ENCODE measurements at places on chromosomes 3 and 15.

GRCh38 chr3:49591615-49592014 is 37.3 kb downstream of the BSN start:
- DNase-seq: no peak

- no peak for DNase-seq
Measured at GRCh38 chr15:50452927-50453326, 28.7 kb downstream of the USP8 start.

DNA sequence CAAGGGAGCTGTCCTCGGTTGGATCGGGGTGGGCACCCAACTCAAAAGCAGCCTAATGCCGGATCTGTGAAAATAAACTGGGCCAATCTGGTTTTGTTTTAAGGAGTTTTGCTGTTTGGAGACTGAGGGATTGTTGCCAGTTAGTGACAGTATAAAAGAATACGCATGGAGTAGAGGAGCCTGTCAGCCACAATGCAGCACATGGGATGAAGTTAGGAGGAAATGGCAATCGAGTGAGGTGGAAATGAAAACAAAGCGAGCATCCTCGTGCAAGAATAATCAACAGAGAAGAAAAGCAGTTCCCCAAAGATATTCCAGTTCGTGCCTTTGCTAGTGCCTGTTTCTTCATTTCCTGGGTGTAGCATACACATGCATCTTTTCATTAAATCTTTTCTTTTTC is 108.4 kb upstream of the RORA start:
- DNase-seq: no peak

DNA sequence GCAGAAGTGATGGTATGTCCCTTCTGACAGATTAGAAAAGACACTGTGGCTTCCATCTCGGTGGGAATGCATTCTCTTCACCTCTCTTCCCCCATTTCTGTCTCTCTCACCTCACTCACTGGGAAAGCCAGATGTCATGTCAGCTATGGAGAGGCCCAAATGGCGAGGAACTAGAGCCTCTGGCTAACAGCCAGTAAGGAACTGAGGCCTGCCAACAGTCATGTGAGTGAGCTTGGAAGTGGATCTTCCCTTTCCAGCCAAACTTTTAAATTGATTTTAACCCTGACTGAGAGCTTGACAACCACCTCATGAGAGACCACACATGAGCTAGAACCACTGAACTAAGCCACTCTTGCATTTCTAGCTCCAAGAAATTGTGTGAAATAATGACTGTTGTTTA is 35.2 kb upstream of the CDAN1 start:
- no peak for DNase-seq

DNA sequence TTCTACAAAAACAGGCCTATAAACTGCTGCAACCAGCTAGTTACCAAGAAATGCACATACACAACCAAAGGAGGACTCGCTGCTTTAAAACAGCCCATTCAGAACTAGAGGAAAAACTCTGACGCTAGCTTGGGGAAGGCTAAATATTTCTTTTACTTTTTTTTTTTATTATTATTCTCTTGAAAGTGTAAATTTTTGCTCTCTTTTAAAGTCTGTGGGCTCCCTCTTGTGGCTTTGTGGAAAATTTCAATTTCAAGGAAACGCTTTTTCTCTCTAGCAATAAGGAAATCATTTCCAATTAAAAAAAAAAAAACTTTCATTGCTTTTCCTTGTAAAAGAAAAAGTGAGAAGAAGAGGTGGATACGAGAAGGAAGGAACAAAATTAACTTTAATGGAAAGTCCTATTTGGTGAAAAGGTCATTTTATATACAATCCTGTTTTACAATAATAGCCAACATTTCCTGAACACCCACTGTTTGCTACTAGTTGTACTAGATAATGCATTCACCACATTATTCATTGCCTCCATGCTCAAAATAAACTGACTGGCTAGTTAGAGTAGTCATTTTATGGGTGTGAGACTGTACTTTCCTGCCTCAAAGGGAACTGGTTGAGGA is 51.2 kb upstream of the SAMMSON start:
- no peak for DNase-seq

DNA sequence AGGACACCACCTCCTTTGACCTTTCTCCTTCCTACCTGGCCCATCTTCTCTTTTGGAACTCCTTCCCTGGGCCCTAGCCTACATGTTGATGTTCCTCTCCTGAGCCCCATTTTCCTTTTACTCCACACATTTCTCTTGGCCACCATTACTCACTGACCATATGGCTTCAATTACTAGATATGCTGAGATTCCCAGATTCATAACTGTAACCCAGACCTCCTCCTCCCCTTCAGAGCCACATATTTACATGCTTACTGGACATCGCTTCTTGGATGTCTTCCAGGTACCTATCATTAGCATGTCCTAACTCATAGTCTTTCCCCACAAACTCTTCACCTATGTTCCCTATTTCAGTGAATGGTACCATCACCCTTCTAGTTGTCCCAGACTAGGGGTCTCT is 24.4 kb upstream of the TRIM59 start:
- no peak for DNase-seq

- no peak for DNase-seq
Measured at GRCh38 chr3:160330109-160330508, 68.9 kb downstream of the IFT80 start.

DNA sequence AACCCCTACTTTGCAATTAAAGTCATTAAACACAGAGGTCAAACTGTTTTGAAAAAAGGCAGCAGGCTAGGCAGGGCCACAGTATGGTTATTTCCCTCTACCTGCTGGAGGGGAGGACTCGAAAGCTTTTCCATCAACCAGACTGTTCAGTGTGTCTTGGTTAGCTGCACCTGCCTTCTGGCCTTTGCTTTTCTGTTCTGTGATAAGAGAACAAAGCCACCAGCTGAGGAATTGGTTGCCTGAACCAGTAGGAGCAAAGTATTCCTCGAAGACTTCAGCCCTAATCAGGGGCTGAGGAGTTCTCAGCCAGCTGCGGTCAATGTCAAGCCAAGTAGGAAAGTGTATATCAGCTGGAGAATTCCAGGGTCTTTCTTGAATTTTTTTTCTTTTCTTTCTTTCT is 132.5 kb downstream of the SOX2 start:
- no peak for DNase-seq

DNA sequence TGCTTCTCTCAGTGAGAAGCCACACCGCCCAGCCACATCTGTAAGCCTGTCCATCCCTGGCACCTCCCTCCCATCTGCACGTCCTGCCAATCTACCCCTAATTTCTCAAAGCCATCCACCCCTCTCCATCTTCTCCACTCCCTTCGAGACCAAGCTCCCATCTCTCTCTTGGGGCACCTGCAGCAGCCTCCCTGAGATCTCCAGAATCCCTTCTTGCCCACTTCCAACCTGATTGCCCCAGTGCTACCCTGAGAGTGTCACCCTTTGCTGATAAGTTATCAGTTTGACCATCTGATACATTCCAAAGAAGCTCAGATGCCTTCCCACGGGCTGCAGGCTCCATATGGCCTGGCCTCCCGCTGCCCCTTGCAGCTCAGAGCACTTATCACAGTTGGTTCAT is 496.1 kb downstream of the SHQ1 start:
- no peak for DNase-seq

- DNase-seq: no peak
Measured at GRCh38 chr3:61811652-61812051, 250.3 kb downstream of the PTPRG start.

DNA sequence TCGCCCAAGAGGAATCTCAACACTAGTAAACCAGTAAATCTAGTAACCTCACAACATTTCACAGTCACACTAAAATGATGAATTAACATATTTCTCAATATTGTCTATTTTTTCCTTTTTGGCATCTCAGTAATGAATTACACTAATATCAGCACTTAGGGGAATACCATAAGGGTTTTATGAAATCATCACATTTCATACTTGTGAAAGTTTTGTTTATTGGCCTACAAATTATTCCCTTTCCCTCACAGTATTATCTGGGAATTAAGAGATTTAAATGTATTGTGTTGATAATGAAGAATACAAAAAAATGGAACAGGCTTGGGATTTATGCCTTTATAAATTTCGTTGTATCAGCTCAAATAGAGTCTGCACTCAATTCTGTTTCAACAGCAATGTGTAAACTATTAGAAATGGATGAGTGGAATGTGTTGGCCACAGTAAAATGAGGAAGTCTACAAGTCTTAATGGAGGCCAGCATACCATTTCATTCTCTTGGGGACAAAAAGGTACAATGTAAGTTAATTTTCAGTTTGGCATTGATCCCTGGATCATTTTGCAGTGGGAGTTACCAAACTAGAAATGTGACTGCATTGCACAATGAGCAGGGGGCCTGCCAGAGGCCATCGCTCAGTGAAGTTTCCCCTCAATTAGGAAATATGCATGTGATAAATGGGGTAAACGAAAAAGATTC is 195.4 kb downstream of the FMN1 start:
- DNase-seq: no peak

- DNase-seq: no peak
Measured at GRCh38 chr3:66397745-66398144, 103.1 kb downstream of the LRIG1 start.

GRCh38 chr3:161314836-161315395 is 56.4 kb downstream of the SPTSSB start:
- DNase-seq: no peak

GRCh38 chr3:72473156-72473555 is 375.1 kb downstream of the SHQ1 start:
- DNase-seq: no peak

- DNase-seq: no peak
Measured at GRCh38 chr3:46059432-46059831, 32.1 kb upstream of the XCR1 start.

GRCh38 chr15:92670621-92671020 is 15.0 kb upstream of the FAM174B start:
- DNase-seq: no peak

- DNase-seq: no peak
Measured at GRCh38 chr3:59788133-59788532, 738.3 kb upstream of the CFAP20DC start.

GRCh38 chr3:151620071-151620470 is 113.7 kb upstream of the AADACL2 start:
- no peak for DNase-seq

DNA sequence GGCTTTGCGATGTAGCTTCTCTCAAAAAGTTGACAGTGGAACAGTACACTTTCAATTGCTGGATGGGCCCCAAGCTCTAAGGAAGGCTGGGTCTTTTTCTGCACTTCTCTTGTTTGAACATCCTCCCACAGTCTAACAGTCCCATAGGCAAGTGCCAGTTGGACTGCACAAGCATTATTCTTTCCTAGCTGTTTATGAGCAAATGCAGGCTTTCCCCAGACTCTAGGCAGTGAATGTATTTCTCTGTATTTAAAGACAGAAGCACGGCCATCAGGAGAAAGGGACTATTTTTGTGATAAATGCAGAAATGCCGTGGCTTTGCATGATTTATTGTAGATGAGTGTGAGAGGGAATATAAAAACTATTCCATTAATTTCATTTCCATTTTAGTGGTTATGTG is 539.3 kb upstream of the LMCD1 start:
- no peak for DNase-seq

DNA sequence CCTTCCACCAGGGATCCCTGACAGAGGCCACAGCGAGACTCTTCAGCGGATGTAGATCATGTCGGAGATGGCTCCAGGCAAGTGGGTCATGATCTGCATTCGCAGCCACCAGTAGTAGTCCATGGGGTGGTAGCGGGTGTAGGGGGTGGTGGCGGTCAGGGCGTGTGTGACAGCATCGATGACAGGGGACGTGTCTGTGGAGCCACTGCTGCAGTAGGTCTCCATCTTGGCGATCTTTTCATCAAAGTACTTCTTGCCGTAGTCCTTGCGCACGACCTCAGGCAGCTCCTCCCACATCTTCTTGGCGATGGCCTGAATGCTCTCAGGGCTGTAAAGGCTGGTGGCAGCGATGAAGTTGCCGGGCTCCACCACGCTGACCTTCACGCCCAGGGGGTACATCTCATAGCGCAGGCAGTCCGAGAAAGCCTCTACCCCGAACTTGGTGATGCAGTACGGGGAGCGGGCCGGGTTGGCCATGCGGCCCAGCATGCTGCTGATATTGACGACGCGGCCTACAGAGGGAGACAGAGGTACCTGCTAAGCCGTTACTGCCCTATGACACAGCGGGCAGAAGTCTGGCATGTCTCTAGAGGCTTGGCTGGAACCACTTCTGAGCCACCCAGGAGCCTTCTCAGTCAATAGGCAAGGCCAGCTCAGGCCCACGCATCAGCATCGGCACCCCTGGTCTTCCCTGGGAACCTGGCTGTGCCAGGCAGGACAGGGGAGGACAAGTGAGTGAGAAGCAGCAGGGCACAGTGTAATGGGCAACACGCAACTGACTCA is 43.7 kb downstream of the BDH1 start:
- no peak for DNase-seq

- no peak for DNase-seq
Measured at GRCh38 chr3:143288944-143289343, 169.4 kb downstream of the CHST2 start.

DNA sequence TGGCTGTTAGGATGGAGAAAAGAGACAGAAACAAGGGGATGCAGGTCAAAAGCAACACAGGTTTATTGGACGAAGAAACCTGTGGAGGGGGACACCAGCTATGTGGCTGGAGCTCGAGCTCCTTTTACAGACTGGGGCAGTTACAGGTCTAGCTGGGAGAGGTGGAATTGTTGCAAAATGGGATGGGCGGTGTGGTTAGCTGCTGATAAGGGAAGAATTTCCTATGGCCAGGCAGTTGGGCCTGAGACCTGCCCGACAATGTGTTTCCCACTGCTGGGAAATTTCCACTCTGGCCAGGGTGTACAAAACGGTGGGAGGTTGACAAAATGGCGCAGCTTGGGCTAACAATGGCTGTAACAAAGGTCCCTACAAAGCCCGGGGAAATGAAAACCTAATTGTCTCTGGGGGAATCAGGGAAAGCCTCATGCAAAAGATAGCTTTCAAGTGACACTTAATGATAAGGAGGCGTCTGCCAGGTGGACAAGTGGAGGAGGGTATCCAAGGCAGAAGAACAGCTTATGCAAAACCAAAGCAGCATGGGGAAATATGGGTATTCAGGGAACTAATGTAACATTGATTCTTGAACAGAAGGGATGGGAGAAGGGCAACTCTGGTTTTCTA is 137.4 kb upstream of the SGO1 start:
- no peak for DNase-seq

GRCh38 chr15:64006642-64007041 is 39.6 kb downstream of the DAPK2 start:
- DNase-seq: no peak

GRCh38 chr3:11734-12133 is 184.8 kb upstream of the CHL1 start:
- no peak for DNase-seq

- DNase-seq: no peak
Measured at GRCh38 chr3:39754549-39754948, 54.9 kb upstream of the MYRIP start.

DNA sequence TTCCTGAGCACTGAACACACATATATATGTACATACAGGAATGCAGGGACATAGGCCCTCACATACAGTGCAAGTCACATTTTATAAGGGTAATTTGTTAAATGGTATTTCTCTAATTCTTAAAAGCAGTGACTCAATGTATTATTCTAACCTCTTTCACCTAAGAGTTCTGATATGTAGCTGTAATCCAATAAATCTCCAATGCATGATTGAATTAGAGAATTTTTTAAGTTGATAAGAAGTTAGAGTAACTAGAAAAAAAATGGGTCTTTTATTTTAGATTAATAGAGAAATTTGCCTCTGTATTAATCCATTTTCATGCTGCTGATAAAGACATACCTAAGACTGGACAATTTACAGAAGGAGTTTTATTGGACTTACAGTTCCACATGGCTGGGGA is 98.2 kb downstream of the RBMS3 start:
- DNase-seq: no peak

All from stimulated activated CD4-positive, alpha-beta T cell treated with anti-CD3 and anti-CD28 coated beads, TNF-alpha, amount 100 ng/mL, for 1 hour (primary cell).